Caki2 (cell line): ENCODE measurements at places on chromosomes 6 and 20. TPM values are rescaled to one million over a fixed set of nuclear protein-coding genes. Genes with fewer than 3 reads are reported as not detected.

- peak; percentile 88 for DNase-seq
Measured at GRCh38 chr6:56851541-56852259, 103.2 kb upstream of the BEND6 start.

DNA sequence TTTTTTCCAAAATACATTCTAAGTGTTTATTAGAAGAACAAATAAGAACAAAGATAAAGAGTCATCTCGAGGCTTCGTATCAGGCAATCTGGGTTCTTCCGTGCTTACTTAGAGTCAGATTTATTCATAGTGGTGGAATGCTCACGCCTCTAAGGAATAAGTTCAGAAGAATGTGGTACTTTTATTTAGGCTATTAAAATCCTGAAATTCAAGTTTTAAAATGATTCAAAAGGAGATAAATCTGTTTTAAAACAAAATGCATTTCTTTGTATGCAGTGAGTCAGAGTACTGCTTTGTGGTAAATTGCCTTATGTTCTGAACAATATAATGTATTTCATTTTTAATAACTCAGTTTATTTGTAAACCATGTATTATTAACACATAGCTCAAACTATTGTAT, 89.1 kb downstream of the FUT9 start:
- no peak for DNase-seq

GRCh38 chr20:60921022-60921622, 330.9 kb upstream of the CDH4 start:
- peak; percentile 12 for DNase-seq

GRCh38 chr6:156710479-156710878, 66.7 kb upstream of the ARID1B start:
- DNase-seq, result no peak

Gene GPX5
- total RNA-seq, result not detected in 2 replicates

DNA sequence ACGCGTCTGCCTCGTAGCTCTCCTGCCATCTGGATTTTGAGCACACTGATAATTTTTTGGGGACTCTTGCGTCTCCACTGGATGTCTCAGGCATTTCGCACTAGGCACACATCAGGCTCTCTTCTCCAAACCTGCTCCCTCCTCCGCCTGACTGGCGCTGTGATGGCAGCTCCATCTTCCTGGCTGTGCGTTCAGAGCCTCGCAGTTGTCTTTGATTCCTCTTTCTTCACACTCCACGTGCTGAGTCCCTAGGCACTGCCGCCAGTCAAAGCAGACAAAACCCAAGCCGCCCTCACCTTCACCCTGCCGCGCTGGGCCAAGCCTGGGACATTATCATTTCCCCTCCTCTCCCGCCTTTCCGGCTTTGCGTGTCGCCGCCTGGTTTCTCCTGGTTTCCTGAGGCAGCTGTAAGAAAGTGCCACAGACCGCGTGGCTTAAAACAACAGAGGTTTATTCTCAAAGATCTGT, 778 bp downstream of the PSMG4 start:
- DNase-seq, result peak; percentile 41

DNA sequence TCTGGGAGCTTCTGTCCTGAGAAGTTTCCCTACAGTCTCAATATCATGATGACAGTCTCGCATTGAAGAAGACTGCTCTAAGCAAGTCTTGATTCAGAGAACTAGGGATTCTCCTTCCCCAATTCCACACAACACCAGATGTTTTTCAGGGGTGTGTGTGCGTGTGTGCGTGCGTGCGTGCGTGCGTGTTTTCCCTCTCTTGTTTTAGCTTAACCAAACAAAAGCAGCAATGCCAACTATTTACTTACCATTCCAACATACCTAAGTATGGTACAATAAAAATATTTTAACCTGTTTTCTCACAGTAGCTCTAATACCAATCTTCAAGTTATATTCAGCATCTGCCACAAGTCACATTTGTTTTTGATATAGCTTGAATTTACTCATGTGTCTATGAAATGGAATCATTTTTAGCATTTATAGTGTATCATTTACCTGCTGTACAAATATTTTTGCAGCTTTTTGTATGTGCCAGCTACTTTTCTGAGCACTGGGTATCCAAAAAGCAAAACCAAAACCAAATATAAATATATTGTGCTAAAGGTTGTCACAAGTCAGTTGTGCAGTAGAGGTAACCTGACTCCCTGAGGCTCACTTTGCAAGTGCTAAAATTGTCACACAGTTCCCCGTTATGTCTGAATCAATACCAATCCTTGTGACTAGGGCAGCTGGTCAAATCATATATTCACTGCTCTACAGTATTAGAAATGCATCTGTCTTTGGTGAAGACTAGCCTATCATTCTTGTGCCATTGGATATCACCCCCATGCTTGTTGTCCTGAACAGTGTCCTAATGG, 21.7 kb upstream of the MYLIP start:
- no peak for DNase-seq
